A549 treated with Mapracorat at 1 μM for 4 hours (cell line): ENCODE measurements at places on chromosomes 13 and 19. TPM values are rescaled to one million over a fixed set of nuclear protein-coding genes. Genes with fewer than 3 reads are reported as not detected.

The ZNF681 gene
- not detected in 5 replicates for total RNA-seq

The FAM124A gene
- total RNA-seq, result 1.9 to 2.8 TPM (median 2.3 TPM) in 5 replicates

The SCEL gene
- 0.50 to 0.88 TPM (median 0.72 TPM) in 5 replicates for total RNA-seq

The SLC1A6 gene
- not detected in 5 replicates for total RNA-seq

The DGKH gene
- total RNA-seq, result 4.6 to 6.9 TPM (median 6.3 TPM) in 5 replicates

The CLEC17A gene
- total RNA-seq, result not detected in 5 replicates

The SYCN gene
- not detected in 5 replicates for total RNA-seq

The CKM gene
- total RNA-seq, result not detected in 5 replicates

The SOX1 gene
- total RNA-seq, result not detected in 5 replicates

The UBL5 gene
- 399 to 484 TPM (median 422 TPM) in 5 replicates for total RNA-seq

The SCGB2B2 gene
- total RNA-seq, result 0.21 TPM in 1 of 5 replicates, not detected in the others

The SIGLEC8 gene
- not detected in 5 replicates for total RNA-seq

The SIGLEC7 gene
- total RNA-seq, result not detected in 5 replicates

The SLAIN1 gene
- total RNA-seq, result 0.42 to 0.71 TPM (median 0.48 TPM) in 5 replicates

The GNG7 gene
- total RNA-seq, result 0.02 to 0.13 TPM (median 0.05 TPM) in 5 replicates

The CCDC169 gene
- 0.20 to 0.59 TPM (median 0.36 TPM) in 5 replicates for total RNA-seq

The TNNI3 gene
- 6.4 to 8.9 TPM (median 7.9 TPM) in 5 replicates for total RNA-seq

The FUT3 gene
- 0.06 TPM in 1 of 5 replicates, not detected in the others for total RNA-seq

The IL17D gene
- total RNA-seq, result 0.95 to 1.4 TPM (median 1.3 TPM) in 5 replicates

The MIA gene
- not detected in 5 replicates for total RNA-seq
